ENCODE measurements at places on chromosomes 7 and 10. TPM values are rescaled to one million over a fixed set of nuclear protein-coding genes. Genes with fewer than 3 reads are reported as not detected.
A peak's percentile ranks its signal among the peaks of the same experiment; 100 is the strongest.

ZNF680 gene
- 1.8 TPM for polyA plus RNA-seq

FOXP2 gene
- polyA plus RNA-seq: not detected

ATE1 gene
- 7.5 TPM for polyA plus RNA-seq

STEAP4 gene
- 0.01 TPM for polyA plus RNA-seq

LRRD1 gene
- not detected for polyA plus RNA-seq

OR2A42 gene
- polyA plus RNA-seq: not detected

MMRN2 gene
- 11.6 TPM for polyA plus RNA-seq

HOXA4 gene
- 1.8 TPM for polyA plus RNA-seq

GET4 gene
- 28.5 TPM for polyA plus RNA-seq

FASTK gene
- 52.4 TPM for polyA plus RNA-seq

DLX5 gene
- 0.07 TPM for polyA plus RNA-seq

GRCh38 chr10:110241841-110242240 lies 34.4 kb downstream of the MXI1 start:
- DNase-seq: no peak

DNA sequence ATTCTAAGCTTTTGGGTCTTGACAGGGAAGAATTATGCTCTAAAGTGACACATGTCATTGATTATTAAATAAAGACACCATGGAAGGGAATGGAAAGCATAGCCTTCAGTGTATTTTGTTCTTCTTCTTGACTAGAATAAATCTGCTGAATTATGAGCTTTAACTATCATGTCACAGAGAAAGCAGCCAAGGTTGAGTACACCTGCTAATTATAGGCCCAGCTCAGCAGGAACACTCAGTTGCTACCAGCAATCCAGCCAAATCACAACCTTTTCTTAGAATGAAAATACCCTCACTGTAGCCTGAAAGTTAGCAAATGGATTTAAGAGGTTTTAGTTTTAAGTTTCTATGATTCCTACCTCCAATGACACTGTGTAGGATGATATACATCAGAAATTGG lies 225.3 kb upstream of the RHOBTB1 start:
- DNase-seq: no peak

GRCh38 chr7:16027396-16027795 lies 340.9 kb upstream of the MEOX2 start:
- no peak for DNase-seq

- DNase-seq: peak; percentile 50
These were observed 425.4 kb downstream of the EXOC4 start for GRCh38 chr7:133678137-133678814.

DNA sequence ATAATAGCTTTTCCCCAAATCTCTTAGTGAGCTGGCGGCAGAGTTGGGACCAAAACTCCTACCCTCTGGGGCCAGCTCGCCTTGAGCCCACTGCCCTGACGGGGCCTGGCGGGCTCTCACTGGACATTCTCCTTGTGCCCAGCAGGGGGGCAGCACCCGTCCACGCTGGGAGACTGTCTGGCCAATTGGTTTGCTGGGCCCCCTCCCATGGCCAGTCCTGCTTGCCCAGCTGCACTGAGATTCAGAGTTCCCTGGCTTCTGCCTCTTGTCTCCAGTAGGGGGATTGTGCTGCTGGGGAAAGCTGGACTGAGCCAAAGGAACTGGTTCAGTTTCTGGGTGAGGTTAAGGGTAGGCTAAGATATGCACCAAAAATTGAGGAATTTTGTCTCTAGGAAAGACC lies 59.8 kb downstream of the RAMP3 start:
- DNase-seq: no peak

GRCh38 chr10:92014620-92015019 lies 91.0 kb downstream of the BTAF1 start:
- DNase-seq: no peak

DNA sequence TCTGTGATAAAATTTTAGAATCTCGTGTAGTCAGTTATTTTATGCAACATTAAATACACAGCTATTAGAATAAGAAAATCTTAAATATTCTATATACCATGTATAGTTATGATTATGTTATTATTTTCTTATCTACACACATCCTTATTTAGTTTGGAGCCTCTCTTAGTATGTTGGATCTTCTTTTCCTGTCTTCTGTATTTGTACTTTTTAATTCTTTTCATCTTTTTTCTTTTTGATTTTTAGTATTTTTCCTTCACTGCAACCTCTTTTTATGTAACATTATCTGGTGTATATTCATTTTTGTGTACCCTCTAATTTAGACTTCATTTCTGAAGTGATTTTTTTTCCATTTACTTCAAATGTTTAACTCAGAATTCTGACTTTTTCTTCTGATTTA lies 48.9 kb downstream of the ZMYND11 start:
- DNase-seq: no peak

DNA sequence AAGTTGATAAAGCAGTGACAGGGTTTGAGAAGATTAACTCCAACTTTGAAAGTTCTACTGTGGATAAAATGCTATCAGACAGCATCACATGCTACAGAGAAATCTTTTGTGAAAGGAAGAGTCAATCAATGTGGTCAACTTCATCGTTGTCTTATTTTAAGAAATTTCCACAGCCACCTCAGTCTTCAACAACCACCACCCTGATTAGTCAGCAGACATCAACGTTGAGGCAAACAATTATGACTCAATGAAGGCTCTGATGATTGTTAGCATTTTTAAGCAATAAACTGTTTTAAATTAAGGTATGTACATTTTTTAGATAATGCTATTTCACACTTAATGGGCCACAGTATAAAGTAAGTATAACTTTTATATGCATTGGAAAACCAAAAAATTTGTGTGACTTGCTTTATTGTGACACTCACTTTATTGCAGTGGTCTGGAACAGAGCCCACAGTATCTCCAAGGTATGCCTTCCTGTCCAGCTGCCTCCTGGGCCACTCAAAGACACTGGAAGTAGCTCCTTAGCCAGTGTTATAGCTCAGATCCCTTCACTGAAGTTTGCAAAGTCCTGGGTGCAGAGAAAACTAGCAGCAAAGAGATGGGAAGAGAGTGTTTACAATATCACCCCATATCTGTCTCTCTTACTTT lies 293.1 kb downstream of the ARHGAP12 start:
- DNase-seq: peak; percentile 56

GRCh38 chr7:41592236-41592635 lies 110.7 kb downstream of the INHBA start:
- DNase-seq: no peak

DNA sequence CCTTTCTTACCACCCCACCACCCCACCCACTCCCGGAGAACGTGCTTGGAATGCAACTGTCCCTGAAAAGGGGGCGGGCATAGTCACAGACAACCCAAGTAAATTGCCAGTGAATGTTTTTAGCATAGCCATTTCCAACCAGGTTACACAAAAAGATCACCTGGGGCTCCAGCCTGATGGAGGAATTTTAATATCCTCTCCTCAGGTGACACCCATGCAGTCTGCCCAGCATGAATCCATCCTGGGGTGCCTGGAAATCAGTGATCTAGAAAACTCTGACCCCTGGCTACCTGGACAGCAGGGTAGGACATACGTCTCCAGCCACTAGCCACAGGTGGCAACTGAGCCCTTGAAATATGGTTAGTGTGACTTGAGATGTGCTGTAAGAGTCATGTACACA lies 61.1 kb downstream of the SORBS1 start:
- no peak for DNase-seq

GRCh38 chr10:26733750-26734568 lies 36.5 kb downstream of the PDSS1 start:
- DNase-seq: no peak

DNA sequence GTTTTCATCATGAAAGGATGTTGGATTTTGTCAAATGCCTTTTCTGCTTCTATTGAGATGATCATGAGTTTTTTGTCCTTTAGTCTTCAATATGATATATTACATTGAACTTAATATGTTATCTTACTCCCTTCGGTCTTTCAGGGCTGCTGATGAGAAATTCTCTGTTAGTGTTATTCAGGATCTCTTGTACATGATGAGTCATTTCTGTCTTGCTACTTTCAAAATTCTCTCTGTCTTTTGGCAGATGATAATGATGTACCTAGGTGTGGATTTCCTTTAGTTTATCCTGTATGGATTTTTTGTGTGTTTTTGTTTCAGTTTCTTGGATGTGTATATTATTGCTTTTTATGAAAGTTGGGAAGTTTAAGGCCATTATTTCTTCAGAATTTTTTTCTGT lies 320.9 kb upstream of the NPSR1 start:
- peak; percentile 22 for DNase-seq

- no peak for DNase-seq
These were observed 1028.5 kb upstream of the PHF14 start for GRCh38 chr7:9945131-9945530.

GRCh38 chr7:6654842-6655610 lies 17.9 kb downstream of the ZNF316 start:
- no peak for DNase-seq

DNA sequence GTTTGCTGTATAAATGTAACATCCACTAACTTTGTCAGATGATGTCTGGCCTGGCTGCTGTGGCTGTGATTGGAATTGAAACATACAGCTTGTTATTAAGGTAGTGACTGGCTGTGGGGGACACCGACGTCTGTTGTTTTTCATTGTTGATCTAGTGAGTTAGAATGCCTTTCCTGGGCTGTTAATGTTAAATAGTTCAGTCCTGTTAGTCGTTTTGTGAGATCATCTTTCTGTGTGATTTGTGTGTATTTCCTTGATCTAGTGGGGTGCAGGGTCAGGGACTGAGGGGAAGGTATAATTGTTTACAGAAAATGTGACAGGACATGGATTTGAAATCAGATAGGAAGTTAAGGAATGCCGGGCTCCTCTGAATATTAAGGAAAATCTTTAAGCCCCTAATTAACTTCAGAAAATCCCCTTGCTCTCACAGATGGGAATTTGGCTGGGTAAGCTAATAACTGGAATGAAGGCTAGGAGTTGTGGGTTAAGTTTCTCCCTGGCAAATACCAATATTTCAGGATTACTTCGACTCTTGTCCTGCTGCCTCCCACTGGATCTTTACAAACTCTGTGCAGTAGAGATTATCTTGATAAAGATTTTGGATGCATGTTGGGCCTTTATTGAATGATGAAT lies 163.1 kb downstream of the AUTS2 start:
- DNase-seq: no peak

- no peak for DNase-seq
These were observed 4.4 kb downstream of the FAM3C start for GRCh38 chr7:121391686-121392085.

- no peak for DNase-seq
These were observed 69.2 kb upstream of the SFMBT2 start for GRCh38 chr10:7479861-7480598.

GRCh38 chr7:131522325-131522930 lies 34.0 kb downstream of the PODXL start:
- DNase-seq: no peak

DNA sequence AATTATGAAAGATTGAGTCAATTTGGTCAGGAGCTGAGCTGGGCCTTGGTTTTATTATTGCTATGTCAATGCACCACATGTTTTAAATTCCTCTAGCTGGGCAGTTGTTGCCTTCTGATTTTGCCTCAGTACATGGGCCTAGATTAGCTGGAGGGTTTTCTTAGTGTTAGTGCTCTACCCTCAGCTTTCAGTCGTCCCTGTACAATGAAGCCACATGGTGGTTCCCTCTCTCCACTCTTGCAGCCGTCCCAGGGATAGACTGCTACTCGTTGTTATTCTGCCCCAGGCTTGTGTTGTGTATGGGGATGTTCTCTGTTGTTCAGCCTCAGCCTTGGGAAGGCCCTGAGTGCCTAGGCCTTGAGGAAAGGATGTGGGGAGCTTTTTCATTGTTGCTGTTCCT lies 37.0 kb downstream of the NHLRC2 start:
- no peak for DNase-seq

DNA sequence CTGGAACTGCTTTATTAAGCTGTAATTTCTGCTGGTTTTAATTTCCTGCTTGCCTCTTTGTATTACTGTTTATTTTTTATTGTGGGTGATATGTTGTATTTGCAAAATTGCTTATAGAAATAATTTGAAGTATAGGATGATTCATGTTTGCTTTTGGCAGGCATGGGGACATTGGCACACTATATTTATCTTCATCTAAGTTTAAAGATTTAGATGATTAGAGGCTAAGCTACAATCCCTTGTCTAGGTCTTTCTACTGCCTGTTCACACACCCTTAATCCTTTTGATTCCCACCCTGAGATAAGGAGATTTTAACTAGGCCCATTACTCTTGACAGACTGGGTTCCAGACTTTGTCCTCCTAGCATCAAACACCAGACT lies 182.8 kb upstream of the KAT6B start:
- DNase-seq: no peak

DNA sequence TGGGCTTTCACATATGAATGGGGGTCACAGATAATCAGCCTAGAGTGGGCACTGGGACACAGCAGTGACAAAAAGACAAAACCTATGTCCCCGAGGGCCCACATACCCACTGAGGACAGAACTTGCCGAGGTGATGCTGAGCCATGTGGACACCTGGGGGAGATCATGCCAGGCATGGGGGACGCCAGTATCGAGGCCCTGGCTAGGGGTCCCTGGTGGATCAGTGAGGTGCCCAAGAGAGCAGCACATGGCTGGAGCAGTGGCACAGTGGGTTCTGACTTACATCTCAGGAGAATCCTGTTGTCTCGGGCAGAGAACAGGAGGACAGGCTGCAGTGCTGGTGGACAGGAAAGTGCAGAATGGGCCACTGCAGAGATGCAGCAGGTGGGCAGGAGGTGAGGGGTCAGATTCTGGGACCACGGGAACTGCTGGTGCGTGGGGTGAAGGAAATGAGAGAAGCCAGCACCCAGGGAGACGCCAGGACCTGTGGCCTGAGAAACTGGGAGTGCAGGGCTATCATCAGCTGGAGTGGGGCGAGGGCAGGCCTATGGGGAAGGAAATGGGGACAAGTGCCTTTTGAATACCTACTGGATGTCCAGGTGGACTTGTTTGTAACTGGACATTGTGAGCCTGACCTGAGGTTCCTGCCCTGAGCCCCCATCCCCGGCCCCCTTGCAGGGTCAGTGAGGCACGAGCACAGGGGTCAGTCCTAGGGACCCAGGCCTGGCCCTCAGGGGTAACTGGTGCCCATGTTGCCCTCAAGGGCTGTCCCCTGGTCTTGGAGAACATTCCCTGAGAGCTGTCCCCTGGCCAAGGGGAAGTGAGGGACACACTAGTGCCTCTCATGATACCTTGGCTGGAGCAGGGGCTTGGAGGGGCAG lies 91.2 kb upstream of the RET start:
- no peak for DNase-seq

DNA sequence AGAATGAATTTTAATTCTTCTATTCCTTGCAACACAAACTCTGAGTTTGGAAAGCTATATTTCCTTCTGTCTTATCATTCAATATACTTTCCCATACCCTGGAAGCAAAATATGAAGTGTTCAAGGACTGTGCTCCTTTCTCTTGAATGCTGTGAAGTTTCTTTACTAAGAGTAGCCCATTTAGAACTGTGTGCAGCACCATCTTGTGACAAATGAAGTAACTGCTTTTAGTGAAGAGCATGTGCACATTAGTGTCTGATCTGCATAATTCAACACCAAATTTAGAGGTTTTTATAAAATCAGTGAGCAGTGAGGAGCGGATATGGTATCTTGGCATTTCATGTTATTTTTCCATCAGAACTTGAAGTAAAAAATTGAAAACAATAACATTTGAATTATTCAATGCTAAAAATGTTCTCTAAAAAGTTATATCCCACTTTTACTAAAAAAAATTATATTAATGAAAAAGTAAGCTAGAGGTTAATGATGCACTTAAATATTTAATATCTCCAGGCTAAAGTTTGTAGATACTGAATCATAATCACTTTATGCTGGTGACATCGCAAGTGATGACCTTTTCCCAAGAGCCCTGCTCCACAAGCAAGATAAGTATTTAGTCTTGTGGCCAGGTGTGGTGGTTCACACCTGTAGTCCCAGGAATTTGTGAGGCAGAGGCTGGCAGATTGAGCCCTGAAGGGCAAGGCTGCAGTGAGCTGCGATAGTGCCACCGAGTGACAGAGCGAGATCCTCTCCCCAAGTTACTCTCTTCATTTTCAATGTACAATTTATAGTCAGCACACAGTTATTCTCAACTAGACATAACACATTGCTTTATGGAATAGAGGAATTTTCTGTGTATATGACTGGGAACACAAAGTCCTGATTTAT lies 108.8 kb upstream of the PCLO start:
- DNase-seq: peak; percentile 22
